RPMI7951 (cell line): ENCODE measurements at places on chromosomes 4 and X.

DNA sequence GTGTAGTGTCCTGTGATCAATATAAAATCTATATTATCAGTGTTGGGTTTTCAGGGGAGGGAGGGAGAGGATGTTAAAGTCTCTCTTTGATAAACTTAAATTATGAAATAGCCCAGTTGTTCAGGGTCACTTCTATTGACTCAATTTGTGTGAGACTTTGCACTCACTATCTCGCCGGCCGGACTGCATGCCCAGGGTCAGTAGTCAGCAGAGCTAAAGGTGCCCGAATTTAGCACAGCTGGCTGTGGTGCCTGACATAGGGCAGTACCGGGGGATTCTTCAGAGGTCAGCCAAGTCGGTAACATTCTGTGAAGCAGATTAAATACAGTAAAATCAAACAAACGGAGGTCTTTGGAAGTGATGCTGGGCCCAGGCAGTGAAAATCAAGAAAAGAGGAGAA, 19.2 kb downstream of the GABRQ start:
- no peak for DNase-seq

DNA sequence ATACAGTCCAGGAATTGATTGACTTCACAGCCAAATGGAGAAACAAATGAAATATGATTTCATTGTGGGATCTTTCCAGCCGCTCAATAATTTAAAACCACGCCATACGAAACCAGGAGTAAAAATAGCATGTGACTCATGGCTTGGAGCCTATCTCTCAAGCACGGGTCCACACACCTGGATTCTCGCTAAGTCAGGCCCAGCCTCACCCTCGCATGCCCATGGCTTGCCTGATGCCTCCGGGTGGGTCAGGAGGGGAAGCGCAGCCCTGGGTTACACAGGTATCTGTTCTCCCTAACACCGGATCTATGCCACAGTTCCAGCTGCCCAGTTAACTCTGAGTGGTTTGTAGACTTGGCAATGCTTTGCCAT, 5.6 kb upstream of the ABLIM2 start:
- DNase-seq, result no peak

- DNase-seq, result no peak
These were observed 169.9 kb upstream of the TENM3 start for GRCh38 chr4:182073278-182073677.

DNA sequence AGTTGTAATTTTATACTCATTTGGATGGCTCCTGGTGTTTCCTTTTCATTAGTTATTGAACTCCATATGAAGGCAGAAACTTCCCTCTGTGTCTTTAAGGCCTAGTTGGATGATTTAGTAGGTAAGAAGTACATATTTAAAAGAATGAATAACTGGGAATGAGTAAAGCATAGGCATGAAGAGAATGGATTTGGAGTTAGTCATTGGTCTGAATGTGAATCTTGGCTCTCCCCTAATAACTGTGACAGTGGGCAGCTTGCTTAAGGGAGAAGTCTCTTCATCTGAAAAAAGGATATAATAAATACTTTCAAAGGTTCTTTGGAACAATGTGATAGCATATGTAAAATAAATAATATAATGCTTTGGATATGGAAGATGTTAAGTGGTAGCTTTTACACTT, 13.2 kb downstream of the SNX25 start:
- DNase-seq, result no peak

- no peak for DNase-seq
These were observed 27.9 kb downstream of the SLAIN2 start for GRCh38 chr4:48369248-48369647.

DNA sequence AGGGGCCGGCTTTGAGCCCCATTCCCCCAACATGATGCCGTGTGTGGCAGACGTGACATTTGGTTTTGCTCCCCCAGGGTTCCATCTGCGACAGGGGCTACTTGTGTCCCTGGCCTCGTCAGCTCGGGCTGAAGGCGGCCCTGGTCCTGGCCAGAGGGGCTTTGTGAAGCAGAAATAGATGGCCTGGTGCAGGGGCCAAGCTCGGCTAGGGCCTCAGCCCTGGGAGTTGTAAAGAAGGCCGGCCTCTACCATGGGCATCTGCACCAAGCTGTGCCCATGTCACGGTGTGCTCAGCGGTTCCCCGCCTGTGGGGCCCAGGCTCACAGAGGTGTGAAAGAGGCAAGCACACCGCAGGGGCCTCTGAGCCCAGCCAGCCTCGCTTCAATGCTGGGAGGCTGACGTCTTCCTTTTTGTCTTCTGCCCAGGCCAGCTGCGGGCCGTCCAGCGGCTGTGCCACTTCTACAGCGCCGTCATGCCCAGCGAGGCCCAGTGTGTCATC, 32.5 kb downstream of the SH3TC1 start:
- DNase-seq, result no peak

GRCh38 chr4:108191269-108191914, 22.7 kb upstream of the LEF1 start:
- DNase-seq, result no peak

GRCh38 chrX:68177542-68177941, 255.8 kb downstream of the OPHN1 start:
- DNase-seq, result peak; percentile 53

GRCh38 chr4:106717091-106717490, 319.0 kb downstream of the DKK2 start:
- DNase-seq, result no peak

DNA sequence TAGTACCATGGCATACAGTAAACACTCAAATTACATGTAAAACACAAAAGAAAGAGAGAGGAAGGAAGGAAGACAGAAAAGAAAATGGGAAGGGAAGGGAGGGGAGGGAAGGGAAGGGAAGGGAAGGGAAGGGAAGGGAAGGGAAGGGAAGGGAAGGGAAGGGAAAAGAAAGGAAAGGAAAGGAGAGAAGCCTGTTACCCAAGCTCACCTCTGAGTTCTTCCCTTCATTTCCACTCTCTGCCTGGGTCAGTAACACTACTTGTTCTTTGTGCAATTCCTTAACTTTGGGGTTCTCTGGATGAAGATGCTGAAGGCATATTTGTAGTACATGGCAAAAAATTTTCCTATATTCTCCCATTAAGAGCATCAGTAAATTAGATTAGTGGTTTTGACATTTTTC, 241.0 kb downstream of the RAB28 start:
- no peak for DNase-seq
